Activated CD4-positive, alpha-beta T cell treated with anti-CD3 and anti-CD28 coated beads, Interleukin-2, amount 50 U/mL, for 4 hours (primary cell): ENCODE measurements at places on chromosomes 3 and 15.

GRCh38 chr15:100250176-100250800, 91.5 kb downstream of the ADAMTS17 start:
- no peak for DNase-seq

DNA sequence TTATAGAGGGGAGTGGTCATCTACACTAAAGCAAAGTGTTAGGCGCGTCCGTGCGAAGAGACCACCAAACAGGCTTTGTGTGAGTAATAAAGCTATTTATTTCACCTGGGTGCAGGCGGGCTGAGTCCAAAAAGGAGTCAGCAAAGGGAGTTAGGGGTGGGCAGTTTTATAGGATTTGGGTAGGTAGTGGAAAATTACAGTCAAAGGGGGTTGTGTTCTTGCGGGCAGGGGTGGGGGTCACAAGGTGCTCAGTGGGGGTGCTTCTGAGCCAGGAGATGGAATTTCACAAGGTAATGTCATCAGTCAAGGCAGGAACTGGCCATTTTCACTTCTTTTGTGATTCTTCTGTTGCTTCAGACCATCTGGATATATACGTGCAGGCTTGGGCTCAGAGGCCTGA, 47.1 kb downstream of the OIP5 start:
- no peak for DNase-seq

- DNase-seq: no peak
These were observed 5.2 kb downstream of the PARP3 start for GRCh38 chr3:51947215-51947900.

DNA sequence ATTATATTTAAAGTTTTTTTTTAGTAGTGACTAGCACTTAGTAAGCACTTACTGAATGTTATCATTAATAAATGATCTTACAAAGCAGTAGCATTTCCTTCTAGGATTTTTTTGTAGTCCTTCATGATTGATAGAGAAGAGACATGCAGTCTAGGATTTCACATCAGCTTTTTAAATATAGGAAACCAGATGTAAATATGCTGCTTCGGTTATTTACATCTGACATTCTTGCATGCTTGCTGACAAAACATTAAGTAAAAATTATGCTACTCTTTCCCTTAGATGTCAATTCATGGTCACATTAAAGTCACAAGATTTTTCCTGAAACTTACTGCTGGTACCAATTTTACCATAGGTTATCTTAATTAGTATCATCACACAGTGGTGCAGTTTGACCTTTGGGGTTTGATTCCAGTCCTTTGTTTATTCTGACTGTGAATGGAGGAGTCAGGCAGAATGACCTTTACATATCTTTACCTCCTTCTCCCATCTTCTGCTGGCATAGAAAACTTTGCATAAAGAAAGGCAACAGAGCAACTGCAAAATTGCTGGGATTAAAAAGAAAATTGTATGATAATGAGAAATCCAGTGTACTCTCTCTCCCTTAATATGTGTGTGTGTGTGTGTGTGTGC, 286.5 kb downstream of the LPP start:
- DNase-seq: no peak

DNA sequence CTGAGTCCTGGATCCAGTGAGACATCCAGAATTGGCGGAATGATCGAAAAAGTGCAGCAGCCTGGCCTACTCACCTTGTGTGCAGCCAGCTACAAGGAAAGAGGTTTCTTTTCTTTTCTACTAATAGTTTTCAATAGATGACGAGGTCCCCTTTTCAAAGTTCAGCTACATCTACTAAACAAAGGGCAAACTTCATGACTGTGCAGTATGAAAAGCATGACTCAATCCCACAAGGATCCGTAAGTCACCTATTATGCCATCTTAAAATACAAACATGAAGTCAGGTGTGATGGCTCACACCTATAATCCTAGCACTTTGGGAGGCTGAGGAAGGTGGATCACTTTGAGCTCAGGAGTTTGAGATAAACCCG, 16.7 kb downstream of the MIX23 start:
- DNase-seq: no peak

DNA sequence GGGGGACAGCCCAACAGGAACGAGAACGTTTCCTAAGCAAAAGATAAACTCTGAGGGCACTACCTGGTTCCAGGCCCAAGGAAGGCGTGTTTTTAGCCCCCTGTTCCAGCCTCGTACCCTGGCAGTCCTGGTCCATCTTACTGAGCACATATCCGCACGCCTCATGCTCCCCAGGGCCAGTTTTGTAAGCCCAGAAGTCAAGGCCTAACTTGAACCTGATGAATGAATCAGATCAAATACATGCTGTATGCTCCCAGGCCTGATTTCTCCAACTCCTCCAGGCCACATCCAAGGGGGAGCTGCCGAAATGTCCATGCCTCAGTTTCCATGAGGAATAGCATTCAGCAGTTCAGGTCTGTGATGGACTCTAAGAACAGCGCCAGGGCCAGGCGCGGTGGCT, 14.3 kb upstream of the DOCK3 start:
- DNase-seq: no peak

DNA sequence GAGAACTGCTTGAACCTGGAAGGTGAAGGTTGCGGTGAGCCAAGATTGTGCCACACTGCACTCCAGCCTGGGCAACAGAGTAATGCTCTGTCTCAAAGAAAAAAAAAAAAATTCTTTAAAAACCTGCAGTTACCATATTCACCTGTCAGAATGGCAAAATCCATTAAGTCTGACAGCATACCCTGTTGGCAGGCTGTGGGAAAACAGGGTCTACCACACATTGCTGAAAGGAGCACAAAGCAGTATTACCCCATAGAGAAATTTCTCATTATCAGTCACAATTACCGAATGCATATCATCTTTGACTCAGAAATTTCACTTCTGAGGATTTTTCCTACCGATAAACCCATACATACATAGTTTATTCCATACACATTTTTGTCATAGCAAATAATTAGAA, 264.1 kb upstream of the SLCO3A1 start:
- no peak for DNase-seq

GRCh38 chr15:49521802-49522201, 98.8 kb downstream of the FGF7 start:
- DNase-seq: no peak

GRCh38 chr3:46853441-46854415, 9.5 kb downstream of the MYL3 start:
- no peak for DNase-seq

- no peak for DNase-seq
These were observed 2.5 kb downstream of the NBEAL2 start for GRCh38 chr3:46981932-46982471.

DNA sequence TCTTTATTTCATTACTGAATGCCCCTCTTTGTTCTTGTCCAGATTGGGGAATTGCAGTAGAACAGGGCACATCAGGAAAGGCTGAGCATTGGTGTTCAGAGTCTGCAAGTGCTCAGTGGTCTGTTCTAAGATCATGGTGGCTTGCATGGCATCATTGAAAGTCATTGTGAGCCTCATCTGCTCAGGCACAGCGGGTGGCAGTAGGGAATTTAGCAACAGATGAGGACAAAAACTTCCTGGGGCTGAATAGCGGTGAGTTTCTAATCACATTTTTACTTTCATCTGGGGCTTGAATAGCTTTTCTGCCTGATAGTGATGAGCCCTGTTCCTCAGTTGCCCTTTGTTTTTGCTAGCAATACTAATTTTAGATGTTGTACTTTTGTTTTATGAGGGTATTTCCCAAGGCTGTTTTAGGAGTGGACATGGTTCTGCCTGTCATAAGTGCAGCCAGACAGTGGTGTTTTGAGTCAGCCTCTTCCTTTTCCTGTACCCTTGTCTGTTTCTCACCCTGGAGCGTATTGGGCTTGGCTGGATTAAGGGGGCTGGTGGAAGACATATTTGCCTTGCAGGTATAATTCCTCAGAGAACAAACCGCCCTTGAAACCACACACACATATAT, 127.2 kb upstream of the IL12A start:
- no peak for DNase-seq

GRCh38 chr3:17905996-17906395, 163.6 kb upstream of the TBC1D5 start:
- DNase-seq: no peak

DNA sequence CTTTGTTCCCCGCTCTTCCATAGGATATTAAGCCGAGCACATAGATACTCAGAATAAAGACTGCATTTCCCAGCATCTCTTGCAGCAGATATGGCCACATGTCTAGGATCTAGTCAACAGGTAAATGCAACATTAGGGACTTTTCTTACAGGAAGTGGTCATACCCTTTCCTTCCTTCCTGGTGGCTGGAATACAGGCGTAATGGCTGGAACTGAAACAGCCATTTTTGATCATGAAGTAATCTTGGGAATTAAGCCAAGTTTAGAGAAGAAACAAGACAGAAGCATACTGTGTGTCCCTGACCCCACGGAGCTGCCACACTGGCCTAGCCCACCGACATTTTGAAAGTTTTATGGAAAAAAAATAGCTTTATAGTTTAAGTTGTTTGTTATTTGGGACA, 234.0 kb downstream of the XXYLT1 start:
- DNase-seq: no peak

GRCh38 chr15:74399511-74400312, 32.3 kb upstream of the CYP11A1 start:
- peak; percentile 45 for DNase-seq

DNA sequence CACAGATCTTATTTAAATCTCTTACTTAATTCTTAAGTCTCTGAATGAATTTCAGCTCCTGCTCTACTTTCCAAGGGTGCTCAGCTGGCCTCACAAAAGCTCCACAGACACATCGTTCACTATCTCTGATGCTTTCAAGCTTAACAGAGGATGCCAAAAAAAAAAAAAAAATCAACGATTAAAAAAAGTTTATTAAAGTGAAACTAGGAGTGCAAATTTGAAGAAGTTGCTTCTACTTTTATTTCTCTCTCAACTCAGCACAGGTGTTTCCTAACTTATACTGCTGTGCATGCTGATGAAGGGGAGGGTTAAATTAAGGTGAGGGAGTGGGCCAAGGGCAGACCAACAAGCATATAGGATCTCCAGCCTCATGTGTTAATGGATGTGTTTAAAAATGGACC, 157.2 kb downstream of the TIGIT start:
- DNase-seq: no peak

- no peak for DNase-seq
These were observed 583 bp downstream of the IL17RE start for GRCh38 chr3:9903238-9903624.

DNA sequence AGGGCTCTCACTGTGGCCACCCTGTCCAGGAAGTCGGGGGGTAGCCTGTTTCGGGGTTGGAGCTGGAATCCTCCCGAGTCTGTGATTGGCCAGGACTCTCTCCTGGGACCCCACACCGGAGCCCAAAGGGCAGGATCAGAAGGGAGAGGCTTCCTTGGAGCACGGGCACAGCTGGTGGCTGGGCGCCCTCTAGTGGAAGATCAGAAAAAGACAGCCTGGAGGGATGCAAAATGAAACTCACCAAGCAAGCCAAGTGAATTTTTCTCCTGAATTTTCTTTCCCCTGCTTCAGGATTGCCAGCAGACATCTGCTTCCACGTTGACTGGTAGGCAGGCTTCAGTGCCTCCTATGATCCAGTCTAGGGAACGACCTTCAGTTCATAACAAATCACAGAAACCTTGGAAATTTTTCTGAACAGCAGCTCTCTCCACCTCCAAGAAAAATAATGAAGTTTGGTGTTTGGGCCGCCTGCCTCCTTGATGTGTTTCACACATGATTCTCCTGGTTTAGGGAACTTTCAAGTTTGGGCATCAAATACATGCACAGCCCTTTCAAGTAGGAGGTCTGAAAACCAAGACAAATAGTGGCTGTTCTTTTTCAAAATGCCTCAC, 224.6 kb downstream of the VPS13C start:
- peak; percentile 46 for DNase-seq

- DNase-seq: peak; percentile 79
These were observed 61.5 kb downstream of the IQSEC1 start for GRCh38 chr3:13011573-13012220.

GRCh38 chr3:36196058-36196457, 184.2 kb upstream of the STAC start:
- no peak for DNase-seq

- DNase-seq: no peak
These were observed 45.4 kb downstream of the SSR3 start for GRCh38 chr3:156509189-156510174.

GRCh38 chr3:49912881-49913281, 9.2 kb upstream of the MST1R start:
- DNase-seq: no peak

DNA sequence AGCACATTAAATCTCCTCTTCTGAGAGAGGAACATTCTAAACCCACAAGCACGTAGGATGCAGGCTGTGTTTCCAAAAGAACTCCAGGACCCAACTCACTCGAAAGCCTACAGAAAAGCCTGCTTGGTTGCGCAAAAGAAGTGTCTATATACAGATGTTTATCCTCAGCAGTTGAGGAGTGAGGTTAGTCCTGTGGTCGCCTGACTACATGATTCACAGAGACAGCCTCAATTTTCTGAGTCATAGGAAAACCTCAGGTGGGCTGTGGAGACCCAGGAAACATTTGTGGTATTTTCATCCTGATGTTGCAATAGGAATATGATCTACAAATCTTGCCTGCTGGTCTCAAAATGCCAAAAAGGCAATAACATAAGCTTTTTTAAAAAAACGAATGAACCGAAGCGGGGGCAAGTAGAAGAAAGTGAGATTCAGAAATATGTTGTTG, 183.8 kb upstream of the THRB start:
- DNase-seq: no peak

- DNase-seq: no peak
These were observed 44.2 kb downstream of the GRK7 start for GRCh38 chr3:141807277-141808033.

DNA sequence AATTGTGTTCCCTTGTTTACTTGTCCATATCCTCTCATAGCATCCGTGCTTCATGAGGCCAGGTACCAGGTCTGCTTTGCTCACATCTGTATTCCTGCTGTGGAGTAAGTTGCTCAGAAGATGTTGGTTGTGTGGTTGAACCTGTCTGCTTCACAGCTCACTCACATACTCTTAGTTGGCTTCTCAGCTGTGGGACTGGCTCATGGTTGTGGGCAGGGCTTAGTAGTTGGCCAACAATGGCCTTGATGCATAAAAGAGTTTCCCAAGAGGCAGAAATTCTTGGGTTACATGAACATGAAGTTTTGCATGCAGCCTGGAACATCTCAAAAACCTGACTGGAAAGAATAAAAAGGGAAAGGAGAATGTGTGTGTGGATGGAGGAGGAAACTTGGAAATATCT, 17.0 kb downstream of the CELF6 start:
- no peak for DNase-seq
